ENCODE measurements at places on chromosomes 1 and 21. TPM values are rescaled to one million over a fixed set of nuclear protein-coding genes. Genes with fewer than 3 reads are reported as not detected.

The FAM167B gene
- 0.57 TPM for total RNA-seq

The SYNC gene
- 8.9 TPM for total RNA-seq

The RNF186 gene
- not detected for total RNA-seq

The PCBP3 gene
- total RNA-seq, result 1.1 TPM

The KRTAP13-2 gene
- total RNA-seq, result not detected

The TGFB2 gene
- total RNA-seq, result 0.88 TPM

The C1QB gene
- not detected for total RNA-seq

The TSTD1 gene
- 0.83 TPM for total RNA-seq

The SLAMF6 gene
- not detected for total RNA-seq

The NHLH1 gene
- total RNA-seq, result 0.11 TPM

The LRRC71 gene
- total RNA-seq, result not detected

The TEX38 gene
- not detected for total RNA-seq

The INAVA gene
- total RNA-seq, result 19.5 TPM

The SPRR1A gene
- total RNA-seq, result not detected

The CLDN17 gene
- not detected for total RNA-seq

The DCDC2B gene
- not detected for total RNA-seq

The WRAP73 gene
- 68.7 TPM for total RNA-seq

The OR6K2 gene
- not detected for total RNA-seq

The MUTYH gene
- 37.6 TPM for total RNA-seq

The STUM gene
- not detected for total RNA-seq

The COL16A1 gene
- total RNA-seq, result 59.6 TPM

Measured in A375 (cell line).